ENCODE measurements at places on chromosomes 2 and 18.

DNA sequence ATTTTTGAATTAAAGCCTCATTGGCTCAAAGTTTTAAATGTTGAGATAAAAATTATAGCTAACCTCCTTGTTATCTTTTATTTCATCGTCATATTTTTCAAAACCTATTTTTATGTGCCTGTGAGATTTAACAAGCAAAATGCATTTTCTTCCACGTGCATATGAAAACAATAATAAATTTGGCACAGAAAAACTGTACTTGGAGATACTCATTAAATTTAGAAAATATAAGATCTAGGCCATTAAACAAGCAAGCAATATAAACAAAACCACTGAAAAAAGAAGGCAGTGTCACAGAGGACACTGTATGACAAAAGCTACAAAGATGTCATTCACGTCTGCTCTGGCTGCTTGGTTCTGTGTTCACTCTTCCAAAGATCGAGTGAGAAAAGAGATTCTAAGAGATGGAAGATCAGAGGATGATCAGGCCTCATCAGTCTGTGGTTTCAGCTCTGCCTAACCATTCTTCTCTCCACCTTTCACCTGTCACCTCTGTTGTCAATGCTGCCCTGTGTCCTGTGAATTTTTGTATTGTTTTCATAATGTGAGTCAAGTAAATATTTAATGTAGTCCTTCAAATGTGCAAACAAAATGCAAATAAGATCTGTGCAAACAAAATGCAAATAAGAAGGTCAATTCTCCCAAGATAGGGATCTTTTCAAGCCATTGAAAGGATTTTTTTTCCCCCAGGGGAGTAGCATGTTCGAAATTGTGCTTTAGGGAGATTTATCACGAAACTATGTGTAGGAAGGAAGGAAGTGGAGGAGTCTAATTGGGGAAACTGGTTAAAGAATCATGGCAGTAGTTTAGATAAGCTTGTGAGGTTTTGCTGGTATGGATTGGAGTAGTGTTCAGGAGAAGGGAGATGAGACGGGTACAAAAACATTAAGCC, 138.7 kb upstream of the RBMS1 start:
- DNase-seq, result no peak

GRCh38 chr2:105437708-105438103, 38.9 kb upstream of the FHL2 start:
- DNase-seq, result no peak

GRCh38 chr18:21444465-21445212, 155.9 kb downstream of the ESCO1 start:
- DNase-seq, result no peak

DNA sequence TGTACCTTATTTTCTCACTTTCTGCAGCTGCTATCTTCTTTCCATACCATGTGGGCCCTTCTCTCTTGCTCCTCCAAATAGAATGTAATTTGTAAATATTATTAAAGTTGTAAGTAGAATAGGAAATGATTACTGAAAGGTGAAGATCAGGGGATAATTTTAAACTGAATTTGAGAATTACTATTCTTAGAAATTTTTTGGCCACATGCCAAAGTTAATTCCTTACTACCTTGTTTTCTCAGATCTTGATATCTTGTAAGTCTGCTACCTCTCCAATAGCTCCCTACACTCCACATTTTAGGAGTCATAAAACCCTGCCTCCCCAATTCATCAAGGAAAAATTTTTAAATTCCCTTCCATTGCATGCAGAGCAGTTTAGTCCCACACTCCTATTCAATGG, 442.7 kb downstream of the SATB2 start:
- no peak for DNase-seq

DNA sequence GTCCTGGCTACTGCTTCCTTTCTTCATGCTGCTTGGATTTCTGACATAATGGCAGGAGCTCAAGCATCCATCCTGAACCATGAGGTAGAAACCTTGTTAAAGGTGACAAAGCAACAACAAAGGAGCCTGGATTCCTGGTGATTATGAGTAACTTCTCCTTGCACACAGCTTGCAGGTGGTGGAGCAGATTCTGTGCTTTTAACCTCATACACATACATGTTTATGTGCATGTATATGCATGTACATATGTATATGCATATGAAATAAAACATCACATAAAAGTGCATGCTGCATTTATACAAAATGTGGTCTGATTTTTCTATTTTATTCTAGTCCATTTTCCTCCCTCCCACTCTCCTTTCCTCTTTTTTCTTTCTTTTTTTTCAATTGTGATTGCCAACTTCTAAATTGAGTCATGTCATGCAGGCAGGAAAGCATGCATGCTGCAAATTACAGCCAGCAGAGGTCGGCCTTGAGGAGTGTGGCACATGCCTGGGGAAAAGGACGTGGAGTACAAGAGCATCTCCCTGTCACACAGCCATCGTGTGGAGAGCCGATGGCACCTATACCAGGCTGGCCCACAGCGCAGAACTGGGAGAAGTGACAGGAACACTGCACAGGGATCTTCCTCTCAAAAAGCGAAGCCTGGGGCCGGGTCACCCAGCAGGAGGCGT, 17.9 kb downstream of the LCT start:
- no peak for DNase-seq
